Thymus (tissue), 14 donors: ENCODE measurements at places on chromosomes 3 and 15. TPM values are rescaled to one million over a fixed set of nuclear protein-coding genes. Genes with fewer than 3 reads are reported as not detected.

- no peak for DNase-seq
Observed at GRCh38 chr3:147793841-147794240, 384.7 kb downstream of the ZIC1 start.

GRCh38 chr3:45826321-45826720, 15.6 kb downstream of the LZTFL1 start:
- no peak for DNase-seq

DNA sequence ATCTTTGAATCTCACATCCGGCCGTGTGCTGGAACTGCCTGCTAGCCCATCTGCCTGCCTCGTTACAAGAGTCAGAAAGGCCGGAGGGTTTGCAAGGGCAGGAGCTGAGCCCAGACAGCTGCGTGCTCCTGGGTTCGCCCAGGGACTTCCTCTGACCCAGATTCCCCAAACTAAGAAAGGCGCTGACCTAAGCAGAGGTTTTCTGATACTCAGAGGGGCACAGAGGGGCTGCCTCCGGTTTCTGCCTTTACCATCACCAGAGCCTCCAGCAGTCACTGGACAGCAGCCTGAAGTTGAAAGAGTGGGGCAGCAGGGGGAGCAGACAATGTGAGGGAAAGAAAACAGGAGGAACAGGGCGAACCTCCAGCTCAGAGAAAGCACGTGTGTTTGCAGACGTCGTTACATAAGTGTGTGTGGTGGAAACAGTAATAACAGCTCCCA, 33.4 kb upstream of the RAD18 start:
- no peak for DNase-seq

DNA sequence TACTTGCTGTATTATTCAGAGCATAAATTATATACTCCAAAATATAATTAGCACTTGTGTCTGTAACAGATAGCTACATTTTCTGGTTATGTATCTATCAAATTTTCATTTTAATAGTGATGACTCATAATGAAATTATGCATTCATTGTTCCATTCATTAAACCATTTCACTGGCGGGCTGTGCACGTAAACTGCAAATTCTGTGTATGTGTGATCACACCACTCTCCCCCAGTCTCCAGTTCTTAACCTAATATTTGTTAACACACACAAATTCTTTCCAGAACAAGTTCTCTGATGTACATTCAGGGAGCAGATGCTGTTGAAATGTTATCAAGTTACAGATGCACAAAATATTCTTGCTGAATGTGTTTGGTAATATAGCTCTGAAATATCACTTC, 3.8 kb upstream of the KCNMB2 start:
- no peak for DNase-seq

- DNase-seq, result no peak
Observed at GRCh38 chr3:127008236-127008635, 25.3 kb downstream of the PLXNA1 start.

DNA sequence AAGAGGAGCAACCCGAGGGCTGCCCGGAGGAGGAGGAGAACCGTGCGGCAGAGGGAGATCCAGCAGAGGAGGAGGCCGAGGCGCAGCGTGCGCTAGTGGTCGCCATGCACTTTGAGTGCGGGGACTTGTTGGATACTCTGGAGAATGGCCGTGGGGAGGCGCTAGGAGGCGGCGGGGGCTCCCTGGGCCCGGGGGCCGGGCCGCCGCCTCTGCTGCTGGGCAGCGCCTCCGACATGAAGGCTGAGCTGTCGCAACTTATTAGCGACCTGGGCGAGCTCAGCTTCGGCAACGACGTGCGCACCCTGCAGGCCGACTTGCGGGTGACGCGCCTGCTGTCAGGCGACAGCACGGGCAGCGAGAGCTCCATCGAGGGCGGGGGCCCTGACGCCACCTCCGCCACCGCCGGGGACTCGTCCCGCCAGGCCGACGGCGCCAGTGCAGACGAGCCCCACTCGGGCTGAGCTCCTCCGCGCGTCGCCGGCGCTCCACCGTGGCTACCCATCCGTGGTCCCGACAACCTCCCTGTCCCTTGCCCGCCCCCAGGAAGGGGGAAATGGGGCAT, 2.0 kb downstream of the FAM43A start:
- DNase-seq, result no peak

DNA sequence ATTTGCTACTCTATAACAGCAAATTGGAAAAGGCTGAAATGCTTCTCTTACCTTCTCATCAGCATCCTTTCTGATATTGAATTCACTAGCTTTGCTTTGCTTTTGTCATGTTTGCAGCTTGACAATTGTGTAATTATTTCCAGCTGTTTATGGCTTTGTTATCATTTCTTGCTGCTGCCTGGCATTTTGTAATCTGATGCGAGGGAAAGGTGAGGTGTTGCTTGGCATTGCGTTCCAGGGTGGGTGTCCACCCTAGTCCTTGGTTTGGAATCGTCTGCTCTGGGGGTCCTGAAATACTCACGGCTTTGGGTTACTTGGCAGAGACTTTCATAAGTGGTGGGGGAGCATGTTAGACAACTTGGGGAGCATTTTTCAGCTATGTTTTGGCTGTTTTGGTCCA, 2.9 kb downstream of the CACNA2D3 start:
- no peak for DNase-seq

- DNase-seq, result no peak
Observed at GRCh38 chr3:4355401-4356219, 52.4 kb downstream of the SETMAR start.

- no peak for DNase-seq
Observed at GRCh38 chr3:168248383-168249204, 152.9 kb upstream of the GOLIM4 start.

GRCh38 chr3:48240000-48240963, 622 bp upstream of the ZNF589 start:
- DNase-seq, result no peak

DNA sequence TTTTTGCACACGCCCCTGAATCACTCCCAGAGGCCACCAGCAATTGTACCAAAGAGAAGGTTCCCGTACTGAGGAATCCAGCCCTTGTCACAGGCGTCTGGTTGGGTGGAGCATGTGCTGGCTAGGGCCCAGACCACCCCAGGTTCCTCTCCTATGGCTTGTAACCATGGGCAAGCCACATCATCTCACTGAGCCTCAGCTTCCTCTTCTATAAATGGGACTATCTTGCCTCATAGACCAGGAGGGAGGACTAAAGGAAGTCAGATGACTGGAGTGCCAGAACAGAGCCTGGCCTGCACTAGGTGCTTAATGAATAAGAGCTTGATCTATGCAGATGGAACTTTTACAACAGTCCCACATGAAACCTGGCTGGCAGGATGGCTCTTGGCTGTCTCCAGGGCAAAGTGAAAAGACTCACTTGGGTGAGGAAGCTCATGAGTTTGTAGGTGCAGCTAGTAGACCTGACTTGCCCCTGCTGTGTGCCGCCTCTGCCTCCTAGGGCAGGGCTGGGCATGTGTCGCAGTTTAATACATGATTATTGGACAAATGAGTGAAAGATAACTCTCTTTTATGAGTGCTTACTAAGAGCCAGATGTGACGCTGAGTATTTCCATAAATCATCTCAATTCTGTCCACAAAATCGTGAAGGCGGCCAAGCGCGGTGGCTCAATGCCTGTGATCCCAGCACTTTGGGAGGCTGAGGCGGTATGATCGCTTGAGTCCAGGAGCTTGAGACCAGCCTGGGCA, 29.3 kb downstream of the CTSH start:
- DNase-seq, result no peak

DNA sequence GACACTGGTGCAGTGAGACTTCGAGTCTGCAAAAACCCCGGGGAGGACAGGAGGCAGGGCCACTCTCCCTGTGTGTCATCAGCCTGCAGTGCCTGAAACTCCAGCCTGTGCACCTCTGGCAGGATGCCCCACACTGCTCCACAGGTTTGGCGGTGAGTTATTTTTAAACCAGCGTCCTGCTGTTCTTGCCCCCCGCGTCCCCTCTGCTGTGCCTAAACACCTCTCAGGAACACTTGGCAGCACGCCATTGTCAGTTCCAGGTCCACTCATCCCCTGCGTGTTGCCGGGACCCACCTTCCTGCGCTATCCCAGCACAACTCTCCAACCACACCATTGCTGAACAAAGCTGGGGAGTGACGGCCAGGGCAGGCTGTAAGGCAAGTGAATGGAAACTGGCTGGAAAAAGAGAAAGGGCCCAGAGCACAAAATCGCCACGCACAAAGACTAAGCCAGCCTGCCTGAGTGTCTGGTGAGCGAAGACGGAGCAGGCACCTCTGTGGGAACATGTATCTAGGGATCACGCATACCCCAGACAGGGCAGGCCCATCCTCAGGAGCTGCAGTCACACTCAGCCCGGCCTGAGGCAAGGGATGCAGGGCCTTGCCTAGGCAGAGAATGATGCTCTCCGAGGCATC, 3.1 kb upstream of the PLA2G4F start:
- DNase-seq, result no peak

GRCh38 chr15:49619226-49619625, 1.4 kb downstream of the FAM227B start:
- no peak for DNase-seq

DNA sequence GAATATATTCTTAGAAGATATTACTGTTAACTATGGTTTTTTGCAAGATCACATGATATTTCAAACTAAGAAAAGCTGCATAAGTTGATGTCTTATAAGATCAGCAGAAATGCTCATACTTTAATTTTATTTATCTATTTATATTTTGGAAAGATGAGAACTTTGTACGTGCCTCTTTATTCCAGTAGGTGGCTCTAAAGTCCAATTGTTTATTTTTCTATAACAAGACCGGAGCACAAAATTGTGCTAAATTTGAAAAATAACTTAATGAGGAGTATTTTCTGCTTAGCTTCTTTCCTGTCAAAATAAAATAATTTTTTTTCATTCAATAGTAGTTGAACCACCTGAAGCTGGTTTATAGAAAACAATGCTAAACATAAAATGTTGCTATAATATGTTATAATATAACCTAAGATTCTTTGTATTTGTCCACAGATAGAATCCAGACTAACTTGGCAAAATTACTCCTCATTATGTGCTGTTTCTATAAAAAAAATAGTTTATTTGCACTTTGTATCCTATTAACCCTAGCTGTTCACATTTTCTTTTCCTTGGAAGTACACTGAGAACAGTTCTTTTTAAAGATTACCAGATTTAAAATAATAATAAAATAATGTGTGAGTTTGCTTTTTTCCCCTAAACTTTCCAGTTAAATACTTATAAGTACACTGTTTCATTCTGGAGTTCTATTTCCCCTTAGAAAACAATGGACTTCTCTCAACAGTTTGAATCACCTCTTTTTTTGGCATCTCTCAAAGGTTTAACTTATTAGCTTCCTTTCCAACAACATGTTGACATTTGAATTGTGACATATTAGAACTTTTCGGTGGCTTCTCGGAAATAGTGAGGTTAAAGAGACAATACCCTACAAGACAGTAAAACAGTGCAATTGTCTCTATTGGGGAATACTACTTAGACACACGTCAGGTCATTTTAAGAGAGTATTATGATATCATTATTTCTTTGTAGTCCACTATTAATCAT, 530.0 kb downstream of the MECOM start:
- no peak for DNase-seq

GRCh38 chr3:123757281-123757940, 126.7 kb downstream of the MYLK start:
- DNase-seq, result peak; percentile 74

- peak; percentile 68 for DNase-seq
Observed at GRCh38 chr3:50623840-50624474, 7.0 kb downstream of the MAPKAPK3 start.

- DNase-seq, result no peak
Observed at GRCh38 chr3:105764378-105765307, 104.2 kb downstream of the CBLB start.

- no peak for DNase-seq
Observed at GRCh38 chr3:31906182-31906581, 74.9 kb downstream of the OSBPL10 start.

DNA sequence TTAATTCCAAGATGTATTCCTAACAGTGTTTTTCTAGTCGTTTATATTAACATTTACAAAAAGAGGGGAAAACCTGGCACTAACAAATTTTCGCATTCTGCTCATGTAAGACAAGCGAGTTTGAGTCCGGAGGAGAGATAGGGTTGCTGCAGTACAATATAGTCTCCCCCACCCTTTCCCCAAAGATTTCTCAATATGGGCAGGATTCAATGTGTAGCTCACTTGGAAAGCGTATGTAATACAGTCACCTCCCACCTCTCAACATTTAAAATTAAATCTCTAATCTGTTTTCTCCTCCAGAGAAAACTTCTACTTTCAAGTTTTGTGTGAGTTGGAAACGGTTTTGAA, 57.9 kb downstream of the CMSS1 start:
- DNase-seq, result peak; percentile 21

GRCh38 chr3:25547943-25548674, 116.6 kb downstream of the TOP2B start:
- no peak for DNase-seq

- DNase-seq, result no peak
Observed at GRCh38 chr3:194539498-194539897, 52.7 kb upstream of the ATP13A3 start.

DNA sequence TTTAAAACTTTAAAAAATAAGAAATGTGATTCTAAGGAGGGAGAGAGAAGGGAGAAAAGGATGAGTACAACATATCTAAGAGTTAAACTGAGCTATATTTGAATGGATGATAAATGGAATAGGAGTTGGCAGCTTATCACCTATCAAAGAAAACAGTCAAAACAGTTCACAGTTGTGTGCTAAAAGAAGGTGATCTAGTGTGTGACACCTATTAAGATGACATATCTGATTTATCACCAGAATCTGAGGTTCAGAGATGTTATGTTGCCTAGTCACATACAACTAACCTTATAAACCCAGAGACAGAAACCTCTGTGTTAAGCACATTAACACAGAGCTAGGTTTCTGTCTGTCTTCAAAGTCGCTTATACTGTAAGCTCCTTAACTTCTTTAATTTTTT, 3.0 kb downstream of the ATP13A3 start:
- no peak for DNase-seq

DNA sequence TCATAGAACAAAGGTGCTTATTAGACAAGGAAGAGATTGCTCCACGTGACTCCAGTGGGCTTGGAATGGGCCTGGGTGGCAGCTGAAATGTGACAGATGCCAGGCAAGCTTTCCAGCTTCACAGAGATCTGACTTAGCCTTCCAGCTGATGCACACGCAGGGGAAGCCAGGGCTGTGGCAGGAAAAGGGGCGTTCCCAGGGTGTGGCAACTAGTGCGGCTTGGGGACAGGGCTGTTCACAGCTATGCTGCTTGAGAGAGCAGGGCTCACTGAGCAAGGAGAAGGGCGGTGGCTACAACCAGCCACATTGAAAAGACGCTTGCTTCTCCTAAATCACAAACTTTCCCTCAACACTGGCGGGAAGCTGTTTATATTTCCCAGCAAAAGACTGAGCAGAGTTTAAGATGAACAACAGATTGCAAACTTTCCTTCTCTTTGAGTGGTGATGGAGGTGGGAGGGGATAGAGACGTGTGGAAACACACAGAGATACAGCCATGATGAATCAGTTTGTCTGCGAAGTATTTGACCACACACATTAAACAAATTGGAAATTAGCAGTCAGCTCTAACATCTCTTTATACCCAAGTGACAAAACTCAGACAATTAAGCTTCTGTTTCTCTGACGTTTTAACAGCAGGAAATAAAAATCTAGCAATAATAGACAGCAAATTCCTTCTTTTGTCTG, 127.5 kb downstream of the BDH1 start:
- DNase-seq, result no peak

Gene SHC4
- total RNA-seq, result 0.94 TPM

Gene IQCF5
- total RNA-seq, result not detected

Gene LRRIQ4
- 0.05 TPM for total RNA-seq

Gene GOLGA8M
- 0.24 TPM for total RNA-seq

Gene UNC13C
- total RNA-seq, result 1.7 TPM

Gene DZIP1L
- total RNA-seq, result 1.1 TPM

Gene ADIPOQ
- not detected for total RNA-seq

Gene CNTN3
- 2.1 TPM for total RNA-seq

Gene SEMA3F
- total RNA-seq, result 4.4 TPM

Gene MYRIP
- 0.28 TPM for total RNA-seq

Gene WDR49
- 0.90 TPM for total RNA-seq

Gene GOLGA8S
- total RNA-seq, result 0.05 TPM
